ENCODE measurements at places on chromosomes 3 and 15.

- DNase-seq = no peak
Observed at GRCh38 chr15:77630956-77631744, 1.6 kb downstream of the LINGO1 start.

DNA sequence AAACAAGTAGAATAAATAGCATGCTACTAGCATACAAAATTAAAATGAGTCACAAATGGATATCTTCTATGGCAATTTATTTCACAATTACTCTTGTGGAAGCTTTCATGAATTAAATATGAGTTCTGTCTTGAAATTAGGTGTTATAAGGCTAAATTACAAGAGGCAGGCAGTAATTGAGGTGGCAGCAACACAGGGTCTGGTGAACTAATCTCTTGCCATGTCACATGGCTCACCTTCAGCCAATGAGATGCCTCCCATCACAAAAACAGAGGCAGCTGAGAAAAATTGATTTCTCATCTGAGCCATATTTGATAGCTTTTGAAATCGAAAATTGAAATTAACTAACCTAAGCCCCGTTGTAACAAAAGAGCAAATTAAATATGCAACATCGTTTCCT lies 268.8 kb downstream of the NR2F2 start:
- DNase-seq = no peak

DNA sequence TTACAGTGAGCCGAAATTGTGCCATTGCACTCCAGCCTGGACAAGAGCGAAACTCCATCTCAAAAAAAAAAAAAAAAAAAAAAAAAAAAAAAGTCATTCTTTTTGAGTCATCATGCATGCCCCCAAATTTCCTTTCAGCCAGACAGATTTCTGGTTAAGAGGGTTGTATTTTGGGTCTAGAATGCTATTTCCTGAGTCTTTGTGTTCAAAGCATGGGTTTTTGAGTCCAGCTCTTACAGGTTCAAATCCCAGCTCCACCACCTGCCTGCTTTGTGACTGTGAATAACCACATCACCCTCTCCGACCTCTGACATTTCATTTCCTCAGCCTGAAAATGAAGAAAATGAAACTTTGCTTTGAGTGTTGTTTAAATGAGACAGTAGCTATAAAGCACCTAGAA lies 9.3 kb upstream of the C15orf61 start:
- DNase-seq = no peak

GRCh38 chr3:171266034-171266739 lies 194.0 kb downstream of the TNIK start:
- no peak for DNase-seq

- no peak for DNase-seq
Observed at GRCh38 chr15:78079298-78080087, 2.0 kb upstream of the TBC1D2B start.

DNA sequence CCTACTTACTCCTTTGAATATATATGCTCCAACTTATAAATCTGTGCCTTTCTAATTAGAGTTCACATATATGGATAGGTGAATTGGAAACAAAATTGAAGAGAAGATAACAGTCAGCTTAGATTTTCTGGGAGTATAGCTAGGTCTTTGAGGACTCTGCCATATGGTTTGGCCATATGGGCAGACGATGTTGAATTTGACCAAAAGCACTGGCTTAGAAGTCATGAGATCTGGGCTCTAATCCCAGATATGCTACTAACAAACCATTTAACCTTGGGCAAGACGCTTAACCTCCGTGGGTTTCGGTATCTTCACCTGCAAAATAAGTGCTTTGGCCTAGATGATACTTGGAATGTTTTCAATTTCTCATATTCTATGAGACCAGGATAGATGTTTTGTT lies 154.1 kb downstream of the LSAMP start:
- no peak for DNase-seq

All from BE2C (cell line).